Right lung (tissue), 10 donors: ENCODE measurements at places on chromosomes 4 and X. TPM values are rescaled to one million over a fixed set of nuclear protein-coding genes. Genes with fewer than 3 reads are reported as not detected.
A peak's percentile ranks its signal among the peaks of the same experiment; 100 is the strongest.

CFI gene
- 110 TPM for polyA plus RNA-seq

ZNF185 gene
- 24.8 TPM for polyA plus RNA-seq

PRSS12 gene
- polyA plus RNA-seq, result 48.2 TPM

TLR3 gene
- 8.6 TPM for polyA plus RNA-seq

SPOCK3 gene
- polyA plus RNA-seq, result 0.56 TPM

MAGED4B gene
- polyA plus RNA-seq, result 66.9 TPM

FRG2 gene
- polyA plus RNA-seq, result 0.05 TPM

TLL1 gene
- polyA plus RNA-seq, result 4.0 TPM

GPRIN3 gene
- 1.2 TPM for polyA plus RNA-seq

MAGEA11 gene
- not detected for polyA plus RNA-seq

ENPEP gene
- polyA plus RNA-seq, result 37.8 TPM

MGARP gene
- polyA plus RNA-seq, result 0.19 TPM

HSFX1 gene
- 3.0 TPM for polyA plus RNA-seq

FRMPD4 gene
- 1.2 TPM for polyA plus RNA-seq

TMEM164 gene
- polyA plus RNA-seq, result 41.8 TPM

NAA11 gene
- not detected for polyA plus RNA-seq

DNA sequence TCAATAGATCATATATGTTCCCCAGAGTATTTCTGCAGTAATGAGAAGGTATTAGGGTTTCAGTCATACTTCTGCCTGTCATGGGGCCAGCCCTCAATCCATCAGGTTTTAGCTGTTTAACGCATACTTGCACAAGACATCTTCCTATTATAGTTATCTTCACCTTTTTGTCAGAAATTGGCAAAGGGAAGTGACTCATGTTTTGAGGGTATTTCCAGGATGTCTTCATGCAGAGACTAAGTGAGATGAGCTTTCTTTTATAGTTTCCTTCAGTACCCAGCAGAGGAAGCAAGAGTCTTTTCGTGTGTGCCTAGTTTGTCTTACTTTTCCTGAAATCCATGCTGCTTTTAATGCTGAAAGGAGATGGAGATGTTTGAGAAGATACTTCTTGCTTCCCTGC is 9.5 kb downstream of the CSTF2 start:
- DNase-seq, result no peak

GRCh38 chrX:55480390-55481062 is 9.1 kb downstream of the USP51 start:
- DNase-seq, result no peak

DNA sequence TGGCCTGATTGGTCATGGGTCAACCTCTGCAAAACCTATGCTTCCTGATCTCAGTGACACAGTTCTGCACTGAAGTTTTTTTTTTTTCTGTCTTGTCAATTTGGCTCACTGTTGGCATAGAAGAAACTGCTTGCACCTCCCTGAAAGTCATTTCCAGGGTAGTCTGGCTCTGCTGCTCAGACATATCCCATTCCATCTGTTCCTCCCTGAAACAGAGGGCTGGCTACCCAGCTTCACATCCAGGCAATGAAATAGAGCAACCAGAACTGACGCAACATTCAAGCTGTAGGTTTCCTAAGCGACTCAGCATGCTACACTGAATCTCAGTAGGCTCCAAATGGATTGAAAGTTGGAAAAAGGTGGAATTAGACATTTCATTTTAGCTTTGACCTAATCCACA is 176.8 kb upstream of the MBNL3 start:
- no peak for DNase-seq

DNA sequence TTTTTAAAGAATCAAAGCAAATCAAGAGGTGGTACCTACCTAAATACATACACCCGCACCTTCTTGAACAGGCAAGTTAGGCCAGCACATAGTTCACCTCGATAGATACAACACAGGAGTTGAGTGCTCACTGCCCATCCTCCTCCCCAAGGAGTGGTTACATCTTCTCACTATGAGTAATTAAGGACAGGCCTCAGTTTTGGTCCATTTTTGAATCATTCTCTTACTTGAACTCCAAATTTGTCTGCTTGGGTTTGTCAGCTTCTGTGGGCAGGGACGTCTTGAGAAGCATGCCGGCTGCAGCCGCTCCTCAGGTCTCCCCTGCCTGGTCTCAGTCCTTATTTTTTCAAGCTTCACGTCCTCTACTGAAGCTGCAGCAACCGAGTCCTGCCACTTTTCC is 190.6 kb upstream of the RBPJ start:
- DNase-seq, result no peak

DNA sequence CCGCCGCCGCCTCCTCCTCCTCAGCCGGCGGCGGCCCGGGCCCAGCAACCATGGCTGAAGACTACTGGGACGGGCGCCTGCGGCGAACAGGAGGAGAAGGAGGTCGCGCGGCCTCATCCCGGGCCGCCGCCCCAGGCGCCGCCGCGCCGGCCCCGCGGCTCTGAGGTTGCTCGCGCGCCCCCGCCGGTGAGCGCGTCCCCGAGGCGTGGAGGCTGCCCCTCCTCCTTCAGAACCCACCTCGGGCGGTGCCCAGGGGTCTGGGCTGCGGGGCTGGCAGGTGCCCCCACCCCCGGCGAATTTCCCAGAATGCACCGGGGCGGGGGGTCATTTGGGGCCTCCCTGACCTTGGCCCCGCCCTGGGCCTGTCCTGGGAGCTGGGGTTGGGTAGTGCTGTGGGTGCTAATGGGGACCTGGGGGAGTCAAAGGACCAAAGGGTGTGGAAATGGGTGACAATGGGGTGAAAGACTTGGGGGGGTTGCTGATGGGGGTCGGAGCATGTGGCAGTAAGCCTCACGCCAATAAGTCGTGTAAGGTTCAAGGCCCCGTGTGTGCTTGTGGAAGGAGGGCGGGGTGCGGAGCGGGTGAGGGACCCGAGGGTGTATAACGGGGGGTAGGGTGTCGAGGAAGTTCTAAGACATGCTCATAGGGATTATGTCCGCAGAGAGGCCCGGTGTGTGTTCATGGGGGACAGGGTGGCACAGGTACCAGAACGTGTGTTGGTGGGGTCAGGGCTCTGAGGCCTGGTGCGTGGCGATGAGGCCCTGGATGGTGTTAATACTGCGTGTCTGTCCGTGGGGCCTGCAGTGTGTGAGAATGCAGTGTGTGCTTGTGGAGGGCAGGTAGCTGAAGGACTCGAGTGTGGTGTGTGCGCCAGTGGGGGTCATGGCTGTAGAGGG is 687 bp downstream of the CDK16 start:
- DNase-seq, result peak; percentile 28

- no peak for DNase-seq
Measured at GRCh38 chrX:66676413-66676812, 37.5 kb upstream of the EDA2R start.

DNA sequence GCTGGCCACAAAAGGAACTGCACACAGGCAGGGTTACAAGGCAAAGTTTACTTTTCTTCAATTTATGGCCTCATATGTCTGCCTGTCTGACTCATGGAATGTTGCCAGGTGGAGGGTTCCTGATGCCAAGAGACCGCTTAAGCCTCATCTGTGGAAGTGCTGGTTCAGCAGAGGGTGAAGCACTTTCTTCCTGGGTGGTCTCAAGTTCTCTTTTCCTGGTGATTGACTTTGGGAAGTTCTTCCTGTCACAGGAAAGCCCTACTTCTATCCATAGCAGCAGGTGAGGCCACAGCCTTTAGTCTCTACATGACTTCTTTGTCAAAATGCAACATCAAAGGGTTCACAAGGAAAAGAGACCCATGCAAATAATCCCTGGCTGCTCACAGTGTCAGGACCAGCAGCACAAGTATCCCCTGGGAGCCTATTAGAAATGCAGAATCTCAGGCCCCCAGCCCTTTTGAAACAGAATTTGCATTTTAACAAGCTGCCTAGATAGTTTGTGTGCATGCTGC is 81.4 kb upstream of the IGFBP7 start:
- peak; percentile 35 for DNase-seq

- DNase-seq, result peak; percentile 38
Measured at GRCh38 chr4:4386296-4386735, 586 bp upstream of the NSG1 start.

DNA sequence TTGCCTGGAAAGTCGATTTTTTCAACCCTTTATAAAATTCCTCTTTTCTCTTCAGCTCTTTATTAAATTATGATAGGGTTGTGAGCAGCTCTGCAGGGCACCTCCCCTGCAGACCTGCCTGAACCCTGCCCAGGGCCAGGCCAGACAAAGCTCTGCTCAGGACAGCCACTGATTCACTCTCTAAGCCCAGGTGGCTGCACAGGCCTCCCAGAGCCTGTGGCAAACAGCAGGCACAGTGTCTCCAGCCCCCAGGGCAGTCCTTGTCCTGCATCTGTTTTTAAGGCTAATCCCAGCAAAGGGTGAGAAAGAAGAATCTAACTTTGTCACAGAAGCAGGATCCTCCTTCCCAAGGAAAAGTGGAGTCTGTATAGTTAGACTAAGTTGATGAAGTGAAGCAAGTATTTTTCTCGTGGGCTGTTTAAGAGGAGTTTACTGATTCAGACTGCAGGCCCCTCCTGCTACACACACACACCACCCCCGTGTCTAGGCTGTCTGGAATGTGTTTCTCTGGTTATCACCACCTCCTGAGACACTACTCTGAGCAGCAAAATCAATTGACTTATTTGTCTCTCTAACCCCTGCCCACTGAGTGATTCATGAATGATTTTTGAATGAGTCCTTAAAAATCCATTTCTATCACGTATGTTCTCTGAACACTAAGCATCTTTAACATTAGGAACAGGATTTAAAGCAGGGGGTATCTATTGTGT is 101.7 kb downstream of the CHIC2 start:
- no peak for DNase-seq

DNA sequence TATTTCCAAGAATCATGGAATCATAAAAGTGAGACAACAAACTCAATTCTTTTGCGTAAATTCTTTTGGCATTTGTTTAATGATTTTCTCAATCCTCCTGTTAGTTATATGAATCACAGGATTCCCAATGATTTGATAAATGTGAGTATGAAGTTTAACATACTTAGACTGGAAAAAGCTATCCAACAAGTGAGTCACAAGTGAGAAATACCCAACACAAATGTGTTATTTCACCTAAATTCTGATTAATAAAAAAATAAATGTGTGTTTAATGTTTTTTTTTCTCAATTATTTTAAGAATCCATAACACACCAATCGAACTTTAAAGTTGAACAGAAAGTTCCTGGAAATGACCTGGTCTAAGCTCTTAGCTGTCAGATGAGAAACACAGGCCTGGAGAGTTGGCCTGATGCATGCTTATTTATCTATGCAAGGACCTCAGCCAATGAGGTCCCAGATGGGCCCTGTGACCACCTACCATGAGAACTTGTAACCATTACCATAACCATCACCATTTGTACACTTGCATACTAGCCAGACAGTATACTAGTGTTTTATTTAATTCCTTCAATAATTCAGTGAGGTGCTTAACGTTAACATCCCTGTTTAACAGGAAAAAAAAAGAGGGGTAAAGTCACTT is 386.7 kb downstream of the SPRY1 start:
- DNase-seq, result no peak

GRCh38 chrX:9745417-9746115 is 20.1 kb downstream of the GPR143 start:
- no peak for DNase-seq

DNA sequence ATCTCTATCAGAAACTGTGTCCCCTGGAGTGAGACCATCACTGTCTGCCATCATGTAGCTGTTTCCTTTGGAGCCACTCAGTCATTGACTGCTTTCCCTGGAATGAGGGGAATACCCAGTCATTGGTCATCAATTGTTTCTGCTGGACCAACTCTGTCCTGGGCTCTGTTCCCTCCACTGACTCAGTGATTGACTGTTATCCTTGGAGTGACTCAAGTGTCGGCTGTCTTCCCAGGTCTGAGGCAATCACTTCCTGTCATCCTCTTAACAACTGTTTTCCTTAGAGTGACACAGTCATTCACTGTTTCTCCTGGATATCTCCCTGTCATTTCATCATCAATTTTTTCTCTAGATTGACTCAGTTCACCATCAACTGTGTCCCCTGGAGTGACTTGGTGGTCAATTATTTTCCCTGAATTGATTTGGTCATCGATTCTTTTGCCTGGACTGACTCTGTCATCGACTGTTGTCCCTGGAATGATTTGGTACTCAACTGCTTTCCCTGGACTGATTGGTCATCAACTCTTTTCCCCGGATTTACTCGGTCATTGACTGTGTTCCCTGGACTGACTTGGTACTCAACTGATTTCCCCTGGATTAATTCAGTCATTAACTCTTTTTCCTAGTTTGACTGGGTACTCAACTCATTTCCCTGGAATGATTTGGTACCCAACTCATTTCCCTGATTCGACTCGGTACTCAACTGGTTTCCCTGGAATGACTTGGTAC is 327.9 kb upstream of the VCX start:
- DNase-seq, result no peak

GRCh38 chr4:65791812-65792308 is 121.6 kb upstream of the EPHA5 start:
- DNase-seq, result no peak

DNA sequence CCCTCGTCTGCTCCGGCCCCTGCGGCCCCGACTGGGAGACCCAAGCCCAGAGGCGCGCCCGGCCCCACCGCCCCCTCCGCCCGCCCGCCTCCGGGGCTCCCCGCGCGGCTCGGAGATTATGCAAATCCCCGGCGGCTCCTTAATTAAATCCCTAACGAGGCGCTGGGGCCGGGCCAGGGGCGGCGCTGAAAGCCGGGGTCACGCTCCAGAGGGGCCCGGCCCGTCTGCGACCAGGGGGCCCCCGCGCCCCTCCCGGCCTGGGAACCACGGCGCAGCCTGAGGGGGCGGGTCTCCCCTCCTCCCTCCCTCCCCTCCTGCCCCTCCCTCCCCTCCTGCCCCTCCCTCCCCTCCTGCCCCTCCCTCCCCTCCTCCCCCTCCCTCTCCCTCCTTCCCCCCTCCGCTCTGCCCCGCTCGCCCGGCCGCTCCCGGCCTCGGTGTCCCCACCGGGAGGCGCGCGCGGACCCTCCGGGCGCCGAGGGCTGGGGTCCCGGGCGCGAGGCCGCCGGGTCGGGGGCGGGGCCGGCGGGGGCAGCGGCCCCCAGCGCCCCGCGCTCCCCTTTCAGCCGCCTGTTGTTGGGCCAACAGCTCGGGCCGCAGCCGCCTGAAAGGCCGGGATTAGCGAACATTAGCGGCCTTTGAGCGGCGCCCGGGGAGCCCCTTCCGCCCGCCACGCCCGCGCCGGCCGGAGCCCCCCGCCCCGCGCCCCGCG is 25.9 kb upstream of the FGFR3 start:
- no peak for DNase-seq

- DNase-seq, result no peak
Measured at GRCh38 chr4:184860018-184860779, 34.4 kb upstream of the ACSL1 start.

GRCh38 chr4:88211473-88212252 is 53.2 kb upstream of the ABCG2 start:
- DNase-seq, result peak; percentile 61

- no peak for DNase-seq
Measured at GRCh38 chrX:134181275-134181660, 55.7 kb upstream of the CCDC160 start.

DNA sequence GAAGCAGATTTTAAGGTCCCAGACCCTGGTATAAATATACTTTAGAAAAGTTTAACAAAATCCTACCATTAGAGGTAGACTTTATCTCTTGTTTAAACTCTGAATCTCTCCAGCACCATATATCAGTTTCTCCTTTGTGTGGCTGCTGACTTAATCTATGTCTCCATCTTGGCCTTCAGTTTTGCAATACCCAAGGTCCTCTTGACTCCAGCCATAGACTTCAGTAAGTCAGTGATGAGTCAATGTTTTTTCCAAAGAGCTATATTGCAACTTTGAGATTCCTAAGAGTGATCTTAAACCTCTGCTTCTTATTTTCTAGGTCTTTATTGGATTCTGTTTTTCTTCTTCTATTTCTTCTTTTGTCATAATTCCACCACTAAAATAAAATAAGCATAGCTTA is 50.8 kb upstream of the ADGRL3 start:
- DNase-seq, result no peak

- no peak for DNase-seq
Measured at GRCh38 chr4:84870398-84871163, 95.9 kb downstream of the WDFY3 start.

GRCh38 chr4:143986180-143986579 is 33.0 kb downstream of the GYPB start:
- DNase-seq, result no peak
